D341Med (cell line): ENCODE measurements at places on chromosomes 4 and X.

DNA sequence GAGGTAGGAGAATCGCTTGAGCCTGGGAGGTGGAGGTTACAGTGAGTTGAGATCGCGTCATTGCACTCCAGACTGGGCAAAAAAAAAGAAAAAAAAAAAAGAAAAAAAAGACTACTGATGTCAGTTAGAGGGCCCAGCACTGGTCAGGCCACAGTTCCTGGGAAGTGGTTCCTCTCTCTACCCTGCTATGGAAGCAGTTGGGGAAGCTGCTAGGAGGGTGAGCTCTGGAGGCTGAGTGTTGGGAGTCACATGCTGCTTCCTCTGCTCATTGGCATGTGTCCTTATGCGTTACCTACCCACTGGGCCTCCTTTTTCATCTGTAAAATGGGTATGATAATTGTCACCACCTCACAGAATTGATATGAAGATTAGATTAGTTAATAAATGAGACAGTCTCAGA lies 50.7 kb downstream of the SEPSECS start:
- no peak for DNase-seq

GRCh38 chr4:75371915-75372314 lies 142.3 kb downstream of the RCHY1 start:
- DNase-seq: no peak

GRCh38 chrX:1452516-1453394 lies at the start of gene ASMTL:
TSS of gene ASMTL (minus strand) at chrX:1452909. CDS start at chrX:1452840, 69 bp downstream.
- DNase-seq: peak; percentile 98

GRCh38 chrX:55488593-55489313 lies 895 bp downstream of the USP51 start:
- DNase-seq: peak; percentile 75

DNA sequence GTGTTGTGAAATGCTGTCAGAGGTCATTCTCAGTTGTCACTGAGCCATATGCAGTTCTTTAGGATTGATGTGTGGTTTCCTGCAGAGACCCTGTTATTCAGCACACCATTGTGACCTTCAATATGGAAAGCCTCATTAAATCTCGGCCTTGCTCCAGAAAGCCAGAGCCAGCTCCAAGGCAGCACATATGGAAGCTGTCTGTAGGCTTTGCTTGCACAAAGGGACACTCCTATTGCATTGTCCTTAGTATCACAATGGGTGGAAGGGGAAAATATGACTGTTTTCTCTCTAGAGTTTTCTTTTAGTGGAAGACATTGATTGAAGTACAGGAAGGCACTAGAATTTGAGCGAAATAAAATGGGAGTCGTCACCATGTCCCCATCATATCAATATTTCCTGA lies 179.0 kb downstream of the CEP135 start:
- DNase-seq: no peak

DNA sequence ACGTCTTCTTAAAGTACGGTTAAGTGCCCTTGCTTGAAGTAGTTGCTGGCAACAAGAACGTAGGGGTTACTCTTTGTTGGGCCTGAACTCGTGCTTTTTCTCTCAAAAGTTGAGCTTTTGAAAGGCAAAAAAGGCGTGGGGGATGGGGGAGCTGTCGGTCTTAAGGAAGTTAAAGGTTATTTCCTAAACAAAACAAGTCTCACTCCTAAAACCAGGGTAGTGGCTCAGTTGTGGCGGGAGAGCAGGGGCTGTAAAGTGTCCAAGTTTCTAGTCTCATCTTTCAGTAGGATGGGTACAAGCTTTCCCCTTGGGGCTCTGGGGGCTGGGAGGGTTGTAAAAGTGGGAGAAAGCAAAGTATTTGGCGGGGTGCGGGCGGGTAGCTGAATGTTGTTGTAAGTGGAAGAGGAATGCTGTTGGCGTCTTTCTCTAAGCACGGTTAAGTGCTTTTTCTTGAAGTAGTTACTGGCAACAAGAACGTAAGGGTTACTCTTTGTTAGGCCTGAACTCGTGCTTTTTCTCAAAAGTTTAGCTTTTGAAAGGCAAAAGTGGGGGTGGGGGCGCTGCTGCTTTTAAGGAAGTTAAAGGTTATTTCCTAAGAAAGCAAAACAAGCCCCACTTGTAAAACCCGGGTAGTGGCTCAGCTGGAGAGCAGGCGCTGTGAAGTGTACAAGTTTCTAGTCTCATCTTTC lies 904 bp upstream of the WDR1 start:
- no peak for DNase-seq

GRCh38 chrX:130529531-130529930 lies 127.7 kb downstream of the RBMX2 start:
- DNase-seq: no peak

GRCh38 chrX:132883358-132883915 lies 75.0 kb downstream of the HS6ST2 start:
- no peak for DNase-seq

DNA sequence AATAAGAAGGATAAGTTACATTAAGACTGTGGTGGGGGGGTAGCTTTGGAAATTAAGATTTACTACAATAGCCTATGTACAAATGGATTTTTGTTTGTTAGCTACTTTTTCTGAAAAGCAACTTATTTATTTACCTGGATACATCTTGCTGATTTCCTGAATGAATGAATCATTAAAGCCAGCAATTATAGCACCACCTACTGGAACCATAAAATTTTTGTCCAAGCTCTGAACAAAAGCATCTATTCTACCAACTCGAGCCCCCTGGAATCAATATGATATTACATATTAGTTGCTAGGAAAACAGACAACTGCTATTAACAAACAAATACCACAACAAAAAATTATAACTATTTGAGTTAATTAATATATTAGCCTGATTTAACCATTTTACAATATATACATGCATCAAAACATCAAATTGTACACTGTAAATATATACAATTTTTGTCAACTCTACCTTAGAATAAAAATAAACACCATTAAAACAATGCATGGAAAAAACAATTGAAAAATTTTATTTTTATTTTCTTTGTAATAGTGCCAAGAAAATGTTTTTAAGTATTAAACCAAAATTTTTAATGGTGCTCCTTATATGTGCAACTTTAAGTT lies 15.3 kb downstream of the SEPSECS start:
- DNase-seq: peak; percentile 47

- no peak for DNase-seq
Observed at GRCh38 chr4:152708796-152709195, 29.0 kb upstream of the TMEM154 start.

DNA sequence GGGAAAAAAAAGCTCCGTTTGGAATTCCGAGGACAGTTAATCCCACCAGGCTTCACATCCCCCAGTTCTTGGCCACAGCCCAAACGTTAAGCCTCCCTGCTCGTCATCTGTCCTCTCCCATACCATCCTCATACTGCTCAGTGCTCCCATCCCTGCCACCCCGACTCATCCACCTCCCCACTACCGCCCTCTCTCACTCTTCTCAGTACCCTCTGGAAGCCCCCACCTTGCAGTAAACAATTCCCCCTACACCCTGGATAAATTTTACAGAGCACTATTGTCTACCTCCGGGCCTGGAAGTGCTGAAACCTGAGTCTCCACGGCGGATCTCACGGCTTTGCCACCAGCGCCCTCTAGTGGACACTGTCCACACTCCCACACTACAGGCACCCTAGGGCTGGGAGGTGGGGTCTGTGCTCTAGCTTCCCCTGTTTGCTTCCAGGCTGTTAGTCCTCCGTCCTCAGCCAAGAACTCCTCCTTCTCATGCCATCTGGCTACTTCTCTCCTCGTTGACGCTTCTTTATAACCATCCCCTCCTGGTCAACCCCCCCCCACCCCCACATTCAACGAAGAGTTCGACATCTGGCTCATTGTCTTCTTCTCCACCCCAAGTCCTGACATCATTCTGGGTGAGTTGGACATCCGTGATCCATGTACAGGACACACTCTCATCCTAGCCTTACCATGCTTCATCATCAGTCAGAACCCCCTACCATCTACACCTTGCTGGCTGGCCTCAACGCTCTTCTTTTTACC lies 54.5 kb downstream of the RTL9 start:
- peak; percentile 82 for DNase-seq

GRCh38 chr4:11847167-11847566 lies 418.5 kb upstream of the HS3ST1 start:
- no peak for DNase-seq

DNA sequence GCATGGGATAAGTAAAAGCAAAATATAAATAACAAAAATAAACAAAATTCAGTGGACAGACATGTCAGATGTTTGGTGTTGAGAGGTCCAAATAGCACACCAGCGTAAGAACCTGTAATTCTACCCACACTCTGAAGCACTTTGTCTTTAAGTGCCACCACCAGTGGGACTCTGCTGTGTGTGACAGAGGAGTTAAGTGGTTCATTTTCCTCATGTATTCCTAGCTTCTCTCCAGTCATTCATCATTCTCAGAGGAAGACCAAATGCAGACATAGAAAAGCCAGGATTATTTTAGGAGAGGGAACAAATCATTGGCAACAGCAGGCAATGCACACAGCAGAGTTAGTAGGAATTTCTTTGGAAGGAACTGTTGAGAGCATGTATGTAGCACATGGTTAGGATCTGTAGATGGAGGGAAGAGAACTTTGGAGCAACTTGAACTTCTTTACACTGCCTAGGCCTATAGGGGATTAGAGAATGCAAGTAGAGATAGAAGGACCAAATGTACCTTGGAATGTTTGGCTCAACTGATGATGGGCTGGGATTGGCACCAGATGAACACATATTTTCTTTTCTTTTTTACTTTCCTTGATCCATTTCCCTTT lies 43.0 kb upstream of the ARHGAP24 start:
- DNase-seq: no peak

GRCh38 chr4:170682558-170683294 lies 593.0 kb upstream of the AADAT start:
- DNase-seq: no peak

DNA sequence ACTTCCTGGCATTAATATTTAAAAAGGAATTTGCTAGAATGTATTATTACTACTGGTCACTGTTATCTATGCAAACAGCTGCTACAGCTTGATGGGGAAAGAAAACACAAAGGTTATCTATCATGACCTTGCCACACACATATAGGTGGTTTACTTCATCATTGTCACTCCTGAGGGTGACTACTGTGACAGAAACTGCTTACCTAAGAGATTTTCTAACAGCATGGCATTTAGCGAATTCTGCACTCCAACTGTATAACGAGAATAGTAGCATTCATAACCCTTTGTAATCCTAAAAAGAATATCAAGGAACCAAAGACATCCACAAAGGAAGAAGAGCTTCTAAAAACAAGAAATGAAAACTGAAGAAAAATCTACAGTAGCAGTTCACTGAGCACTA lies 74.6 kb upstream of the SPOCK3 start:
- DNase-seq: no peak

DNA sequence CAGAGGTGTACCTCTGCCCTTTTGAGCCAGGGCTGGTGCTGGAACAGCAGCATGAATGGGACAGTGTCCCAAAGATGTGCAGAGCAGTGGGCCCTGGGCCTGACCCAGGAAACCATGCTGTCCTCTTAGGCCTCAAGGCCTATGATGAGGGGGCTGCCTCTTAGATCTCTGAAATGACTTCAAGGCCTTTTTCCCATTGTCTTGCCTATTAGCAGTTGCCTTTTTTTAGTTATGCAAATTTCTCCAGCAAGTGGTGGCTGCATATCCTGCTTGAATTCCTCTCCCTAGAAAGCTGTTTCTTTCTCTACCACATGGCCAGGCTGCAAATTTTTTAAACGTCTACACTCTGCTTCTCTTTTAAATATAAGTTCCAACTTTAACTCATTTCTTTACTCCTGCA lies 160.3 kb downstream of the CFAP299 start:
- no peak for DNase-seq
